ENCODE measurements at places on chromosomes 1 and 21.

DNA sequence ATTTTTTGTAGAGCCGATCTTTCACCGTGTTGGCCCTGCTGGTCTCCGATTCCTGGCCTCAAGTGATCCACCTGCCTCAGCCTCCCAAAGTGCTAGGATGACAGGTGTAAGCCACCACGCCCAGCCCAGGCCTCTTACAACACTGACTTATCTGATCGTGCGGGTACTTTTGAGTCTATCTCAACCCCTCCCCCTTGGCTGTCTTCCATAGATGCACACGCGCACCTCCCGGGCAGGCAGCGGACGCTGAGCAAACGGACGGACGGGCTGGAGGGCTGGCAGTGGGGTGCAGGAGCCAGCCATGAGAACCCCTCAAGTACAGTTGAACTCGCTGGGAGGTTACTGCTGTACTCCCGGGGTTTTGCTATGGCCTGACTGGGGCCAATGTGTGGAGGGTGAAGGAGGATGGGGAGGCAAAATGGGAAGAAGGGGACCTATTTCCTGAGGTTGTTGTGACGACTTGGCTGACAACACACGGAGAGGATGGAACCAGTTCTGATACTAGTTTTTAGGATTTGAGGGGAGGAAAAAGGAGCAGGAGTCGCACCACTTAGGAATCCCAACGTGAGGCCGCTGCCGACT lies 959 bp downstream of the CD58 start:
- no peak for DNase-seq

DNA sequence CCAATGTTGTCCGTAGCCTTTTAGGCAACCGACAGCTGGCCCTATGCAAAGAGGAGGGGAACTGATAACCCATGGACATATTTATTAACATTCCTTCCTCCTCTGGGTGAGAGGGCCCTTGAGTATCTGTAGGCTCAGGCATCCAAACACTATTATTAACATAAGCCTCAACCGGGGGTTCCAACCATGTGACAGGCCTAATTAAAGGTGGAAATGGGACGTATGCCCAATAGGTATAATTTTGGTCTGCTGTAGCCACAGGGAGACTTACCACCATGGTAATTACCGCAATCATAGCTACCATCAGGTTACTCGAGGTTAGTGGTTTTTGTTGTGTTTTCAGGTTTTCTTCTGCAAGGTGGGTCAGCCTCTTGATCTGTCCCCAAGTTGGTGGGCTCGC lies 5.3 kb downstream of the DAP3 start:
- no peak for DNase-seq

GRCh38 chr1:153698923-153699714 lies 20.6 kb downstream of the NPR1 start:
- DNase-seq = no peak

DNA sequence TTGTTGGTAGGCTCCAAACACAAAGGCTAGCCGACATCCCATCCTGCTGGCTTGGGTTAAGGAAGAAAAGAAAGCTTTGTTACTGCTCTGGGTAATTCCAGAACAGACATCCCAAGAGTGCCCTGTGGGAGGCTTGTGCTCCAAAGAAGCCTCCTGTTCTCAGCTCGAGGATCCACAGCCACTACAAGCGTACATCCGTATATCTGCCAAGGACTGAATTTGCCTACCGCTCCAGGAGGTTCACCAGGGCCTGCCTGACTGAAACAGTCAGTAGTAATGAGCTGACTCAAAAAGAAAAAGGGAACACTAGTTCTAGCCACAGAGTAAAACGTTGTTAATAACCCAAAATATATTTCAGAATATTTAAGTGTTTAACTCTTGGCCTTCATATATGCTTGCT lies 24.8 kb upstream of the MUTYH start:
- DNase-seq = no peak

GRCh38 chr1:47231301-47232186 lies 481 bp downstream of the TAL1 start:
- no peak for DNase-seq

DNA sequence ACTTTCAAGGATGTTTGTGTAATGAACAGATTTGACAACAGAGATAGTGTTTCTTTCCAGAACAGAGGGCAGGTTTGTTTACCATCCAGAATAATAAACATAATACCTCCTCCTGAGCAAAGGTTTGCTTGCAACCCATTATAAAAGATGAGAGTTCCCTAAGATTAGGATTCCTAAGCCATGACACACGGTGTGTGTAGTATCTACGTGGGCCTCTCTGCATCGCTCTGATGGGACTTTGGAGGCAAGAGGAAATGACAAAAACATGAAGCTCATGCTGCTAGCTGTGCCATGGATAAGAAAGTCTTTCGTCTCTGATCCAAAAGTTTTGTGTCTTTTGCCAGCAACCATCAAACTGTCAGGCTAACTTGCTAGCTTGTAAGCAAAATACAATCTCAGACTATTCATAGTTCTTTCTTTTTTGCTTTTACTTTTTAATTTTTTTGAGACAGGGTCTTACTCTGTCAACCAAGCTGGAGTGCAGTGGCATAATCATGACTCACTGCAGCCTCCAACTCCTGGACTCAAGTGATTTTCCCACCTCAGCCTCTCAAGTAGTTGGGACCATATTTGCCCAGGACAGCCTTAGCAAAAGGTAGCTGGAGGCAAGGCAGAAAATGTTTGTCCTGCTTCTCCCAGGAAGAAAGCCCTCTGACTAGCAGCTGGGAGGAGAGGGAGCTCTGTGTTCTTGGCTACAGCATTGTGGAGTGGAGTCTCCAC lies 81.1 kb downstream of the LHX4 start:
- peak; percentile 12 for DNase-seq

- DNase-seq = no peak
Observed at GRCh38 chr1:61387829-61388228, 305.5 kb downstream of the NFIA start.

DNA sequence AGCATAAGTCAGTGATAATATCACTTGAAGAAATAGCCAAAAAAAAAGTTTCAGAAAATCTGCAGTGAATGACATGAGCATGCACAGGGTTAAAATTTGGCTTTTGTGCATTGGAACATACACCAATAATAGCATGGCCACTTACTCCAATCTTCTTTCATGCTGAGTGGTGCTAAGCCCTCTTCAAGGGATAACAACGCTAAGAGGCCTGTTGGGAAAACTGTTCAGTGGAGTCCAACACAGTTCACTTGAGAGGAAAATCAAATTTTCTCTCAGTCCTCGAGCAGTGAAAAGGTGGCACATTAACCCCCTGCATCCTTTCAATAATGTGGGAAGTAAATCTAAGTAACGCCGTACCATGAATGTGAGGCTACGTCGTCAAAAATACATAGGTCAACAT lies 264.7 kb downstream of the SPATA17 start:
- DNase-seq = no peak

GRCh38 chr1:93516164-93516563 lies 68.2 kb downstream of the FNBP1L start:
- DNase-seq = no peak

DNA sequence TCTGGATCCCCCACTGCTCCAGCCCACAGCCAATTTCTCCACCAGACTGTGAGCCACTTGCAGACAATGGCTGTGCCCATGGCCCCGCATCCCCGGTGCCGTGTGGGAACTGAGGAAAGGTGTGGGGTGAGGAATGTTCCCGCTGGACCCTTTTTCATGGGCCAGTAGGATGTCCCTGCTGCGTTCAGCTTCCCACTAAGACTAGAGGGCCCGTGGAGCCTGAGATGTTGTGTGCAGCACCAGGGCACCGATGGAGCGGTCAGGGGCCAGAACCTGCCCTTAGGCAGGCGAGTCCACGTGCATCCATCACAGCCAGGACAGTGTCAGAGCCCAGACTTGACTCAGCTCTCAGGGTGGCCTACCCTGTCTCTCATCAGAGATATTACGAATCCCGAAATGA lies 105.7 kb upstream of the COL6A1 start:
- DNase-seq = no peak

DNA sequence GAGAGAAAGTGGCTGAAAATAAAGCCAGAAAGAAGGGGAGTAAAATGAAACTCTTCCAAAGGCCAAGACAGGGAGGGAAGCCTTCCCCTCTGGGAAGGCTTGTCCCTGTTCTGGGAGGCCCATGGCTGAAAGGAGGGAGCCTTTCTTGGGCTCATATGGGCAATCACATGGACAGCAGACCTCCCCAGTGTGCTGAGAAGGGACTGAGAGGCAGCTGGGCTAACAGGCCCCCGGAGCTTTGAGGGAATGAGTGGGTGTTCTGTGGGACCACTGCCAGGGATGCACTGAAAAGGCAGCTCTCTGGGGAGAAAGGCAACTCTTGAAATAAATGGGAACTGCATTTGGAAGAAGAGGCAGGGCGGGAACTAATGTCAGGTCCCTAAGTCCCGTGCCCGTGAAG lies 39.1 kb downstream of the KANK4 start:
- DNase-seq = no peak

DNA sequence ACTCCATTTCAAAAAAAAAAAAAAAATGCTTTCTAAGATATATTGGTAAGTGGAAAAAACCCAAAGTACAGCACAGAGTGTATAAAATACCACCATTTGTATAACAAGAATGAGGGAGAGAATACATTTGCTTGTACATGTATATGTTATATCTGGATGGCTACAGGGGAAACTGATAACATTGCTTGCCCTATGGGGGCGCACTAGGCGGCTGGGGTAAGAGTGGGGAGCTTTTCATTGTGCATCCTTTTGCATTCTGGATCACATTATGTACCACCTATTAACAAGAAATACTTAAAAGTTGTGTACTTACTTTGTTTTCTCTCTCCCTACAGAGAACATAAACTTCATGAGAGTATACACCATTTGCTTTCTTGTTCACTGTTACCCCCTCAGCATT lies 28.6 kb upstream of the OPRD1 start:
- no peak for DNase-seq

- no peak for DNase-seq
Observed at GRCh38 chr21:37702241-37702640, 214.0 kb downstream of the KCNJ6 start.

DNA sequence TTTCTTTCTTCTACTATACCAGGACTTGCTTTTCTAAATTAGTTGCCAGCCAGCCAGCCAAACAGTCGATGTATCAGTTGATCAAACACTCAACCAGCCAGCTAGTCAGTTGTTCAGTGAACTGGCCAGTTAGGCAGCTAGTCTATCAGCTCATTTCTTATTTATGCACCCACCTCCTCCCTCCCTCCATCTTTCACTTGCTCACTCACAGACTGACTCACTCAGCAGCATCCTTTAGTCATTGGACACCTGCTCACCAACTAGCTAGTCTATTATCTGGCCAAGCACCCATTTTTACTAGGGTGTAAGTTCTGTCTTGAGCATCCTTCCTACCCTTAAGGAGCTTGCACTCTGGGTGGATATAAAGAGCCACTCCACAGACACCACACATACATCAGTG lies 5.9 kb upstream of the SPRR4 start:
- no peak for DNase-seq

DNA sequence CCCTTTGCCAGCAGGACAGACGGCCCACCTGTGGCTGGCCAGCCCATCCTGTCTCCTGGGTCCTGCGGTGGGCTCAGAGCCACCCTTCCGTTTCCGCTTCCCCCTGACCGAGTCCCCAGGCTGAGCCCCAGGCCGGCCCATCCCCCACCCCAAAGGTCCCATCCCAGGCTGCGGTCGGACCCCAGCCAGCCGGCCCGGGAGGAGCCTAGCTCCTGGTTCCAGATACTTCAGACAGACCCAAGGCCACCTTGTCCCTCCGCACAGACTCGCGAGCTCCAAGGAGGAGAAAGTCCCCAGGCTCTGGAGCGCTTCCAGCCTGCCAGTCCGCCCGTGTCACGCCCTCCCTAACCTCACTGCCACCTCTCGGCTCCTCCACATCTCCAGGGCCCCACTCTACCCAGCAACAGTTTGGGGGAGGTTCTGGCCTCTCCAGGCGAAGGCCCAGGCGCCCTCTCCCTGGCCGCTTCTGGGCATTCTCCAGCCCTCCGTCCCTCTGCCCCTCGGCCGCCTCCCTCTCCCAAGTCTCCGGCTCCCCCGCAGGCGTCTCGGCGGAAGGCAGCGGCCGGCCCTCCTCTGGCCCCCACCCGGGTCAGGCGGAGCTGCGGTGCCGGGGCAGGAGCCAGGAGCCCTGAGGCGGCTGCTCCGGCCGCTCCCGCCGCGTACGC lies 835 bp downstream of the LRRN2 start:
- peak; percentile 38 for DNase-seq

DNA sequence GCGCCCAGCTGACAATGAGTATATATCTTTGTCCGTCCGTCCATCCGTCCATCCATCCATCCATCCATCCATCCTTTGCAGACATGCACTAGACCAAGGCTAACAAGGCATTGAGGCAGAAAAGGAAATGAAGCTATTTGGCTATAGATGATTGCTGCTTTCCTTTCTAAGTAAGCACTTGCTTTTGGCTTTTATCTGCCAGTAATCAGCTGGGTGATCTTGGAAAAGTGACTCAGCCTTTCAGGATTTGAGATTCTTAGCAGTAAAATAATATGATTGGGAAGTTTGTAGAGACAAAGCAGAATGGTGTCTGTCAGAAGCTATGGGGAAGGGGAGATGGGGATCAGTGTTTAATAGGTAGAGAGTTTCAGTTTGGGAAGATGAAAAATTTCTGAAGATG lies 22.7 kb downstream of the ZFYVE9 start:
- DNase-seq = no peak

GRCh38 chr1:150066838-150067183 lies 765 bp upstream of the VPS45 start:
- no peak for DNase-seq

DNA sequence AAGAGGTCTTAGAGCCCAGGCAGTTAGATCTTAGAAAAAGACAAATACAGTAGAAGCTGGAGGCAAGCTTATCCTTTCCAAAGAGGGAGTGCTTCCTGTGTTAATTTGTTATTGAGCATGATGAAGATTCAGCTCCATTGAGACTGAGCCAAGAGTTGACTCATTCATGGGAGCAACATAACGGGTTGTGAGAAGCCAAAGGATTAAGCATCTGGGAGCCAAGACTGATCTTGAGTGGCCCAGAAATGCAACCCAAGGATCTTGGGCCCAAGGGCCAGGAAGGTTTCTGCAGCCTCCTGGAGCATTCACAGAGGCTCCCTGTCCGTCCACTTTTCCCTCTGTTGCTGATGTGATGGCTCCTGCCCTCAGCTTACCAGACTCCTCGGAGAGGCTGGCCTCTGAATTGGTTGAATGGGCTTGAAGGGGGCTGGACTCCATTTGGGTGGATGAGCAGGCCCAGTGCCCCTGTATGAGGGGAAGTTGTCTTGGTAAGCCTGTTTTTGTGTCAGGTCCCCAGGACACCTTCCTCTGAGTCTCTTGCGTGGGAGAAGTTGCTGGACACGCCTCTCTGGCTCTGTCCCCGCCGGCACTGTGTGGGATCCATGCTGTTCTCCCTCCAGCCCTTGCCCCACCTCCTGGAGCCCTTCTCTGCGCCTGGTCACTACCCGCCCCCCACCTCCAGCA lies 42.4 kb downstream of the PDE9A start:
- no peak for DNase-seq

GRCh38 chr1:16153096-16153998 lies 2.5 kb downstream of the EPHA2 start:
- DNase-seq = no peak

- DNase-seq = no peak
Observed at GRCh38 chr1:15215116-15215515, 31.9 kb upstream of the FHAD1 start.

- DNase-seq = no peak
Observed at GRCh38 chr1:210239349-210240111, 6.9 kb downstream of the SERTAD4 start.

GRCh38 chr1:62198781-62199125 lies 4.1 kb downstream of the L1TD1 start:
- DNase-seq = no peak

All from T47D (cell line).